Spinal cord (tissue), 10 donors: ENCODE measurements at places on chromosomes 3 and 15. TPM values are rescaled to one million over a fixed set of nuclear protein-coding genes. Genes with fewer than 3 reads are reported as not detected.

The C3orf80 gene
- total RNA-seq, result 0.55 TPM

The SLC6A20 gene
- 110 TPM for total RNA-seq

The CP gene
- 1.7 TPM for total RNA-seq

The ATP13A5 gene
- total RNA-seq, result 0.89 TPM

The GOLGA6A gene
- 0.28 TPM for total RNA-seq

The SETMAR gene
- total RNA-seq, result 19.1 TPM

The RTP3 gene
- total RNA-seq, result not detected

The ADGRG7 gene
- not detected for total RNA-seq

The WDR93 gene
- total RNA-seq, result 3.9 TPM

DNA sequence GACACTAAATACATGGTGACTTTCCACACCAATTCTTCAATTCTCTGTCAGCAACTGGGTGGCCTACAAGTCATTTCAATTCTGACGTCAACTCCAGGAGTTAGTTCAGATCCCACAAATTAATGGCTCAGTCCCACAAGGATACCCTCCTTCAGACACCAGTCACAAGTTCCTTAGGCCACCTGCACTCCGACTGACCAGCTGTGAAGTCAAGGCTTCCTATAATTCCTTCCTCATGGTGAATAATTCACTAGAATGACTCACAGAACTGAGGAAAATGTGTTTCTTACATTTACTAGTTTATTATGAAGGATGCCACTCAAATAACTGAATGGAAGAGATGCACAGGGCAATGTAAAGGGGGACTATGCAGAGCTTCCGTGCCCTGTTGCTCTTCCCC lies 6.3 kb upstream of the PIAS1 start:
- DNase-seq, result no peak
- no peak overlapping the region for H3K27ac ChIP-seq
- no peaks in the 10 kb centered on the region for H3K4me1 ChIP-seq
- H3K27me3 ChIP-seq, result no peaks in the 10 kb centered on the region
- no peaks in the 10 kb centered on the region for H3K36me3 ChIP-seq

GRCh38 chr3:174220775-174221554 lies 638.2 kb upstream of the NAALADL2 start:
- no peak overlapping the region for H3K4me3 ChIP-seq
- H3K27me3 ChIP-seq, result no peaks in the 10 kb centered on the region
- H3K4me1 ChIP-seq, result no peaks in the 10 kb centered on the region
- no peaks in the 10 kb centered on the region for H3K36me3 ChIP-seq

- no peak overlapping the region for H3K27ac ChIP-seq
- H3K4me3 ChIP-seq, result no peak overlapping the region
- peaks cover 3% of the 10 kb centered on the region for H3K27me3 ChIP-seq
- H3K4me1 ChIP-seq, result no peaks in the 10 kb centered on the region
- H3K36me3 ChIP-seq, result no peaks in the 10 kb centered on the region
- DNase-seq, result no peak
These were observed 102.8 kb downstream of the FRMD5 start for GRCh38 chr15:44092221-44092620.

- no peak for DNase-seq
- no peaks in the 10 kb centered on the region for H3K4me1 ChIP-seq
- H3K36me3 ChIP-seq, result no peaks in the 10 kb centered on the region
- no peak overlapping the region for H3K4me3 ChIP-seq
These were observed 269.7 kb upstream of the THRB start for GRCh38 chr3:24764236-24764915.

- no peak overlapping the region for H3K4me3 ChIP-seq
- no peaks in the 10 kb centered on the region for H3K36me3 ChIP-seq
- H3K27me3 ChIP-seq, result no peaks in the 10 kb centered on the region
- peaks cover 5% of the 10 kb centered on the region for H3K4me1 ChIP-seq
These were observed 162.6 kb downstream of the THRB start for GRCh38 chr3:24332092-24332491.

GRCh38 chr3:159917141-159917540 lies 71.5 kb upstream of the IL12A start:
- no peak for DNase-seq
- H3K27me3 ChIP-seq, result no peaks in the 10 kb centered on the region
- H3K4me3 ChIP-seq, result no peak overlapping the region
- H3K27ac ChIP-seq, result no peak overlapping the region
- no peaks in the 10 kb centered on the region for H3K36me3 ChIP-seq

DNA sequence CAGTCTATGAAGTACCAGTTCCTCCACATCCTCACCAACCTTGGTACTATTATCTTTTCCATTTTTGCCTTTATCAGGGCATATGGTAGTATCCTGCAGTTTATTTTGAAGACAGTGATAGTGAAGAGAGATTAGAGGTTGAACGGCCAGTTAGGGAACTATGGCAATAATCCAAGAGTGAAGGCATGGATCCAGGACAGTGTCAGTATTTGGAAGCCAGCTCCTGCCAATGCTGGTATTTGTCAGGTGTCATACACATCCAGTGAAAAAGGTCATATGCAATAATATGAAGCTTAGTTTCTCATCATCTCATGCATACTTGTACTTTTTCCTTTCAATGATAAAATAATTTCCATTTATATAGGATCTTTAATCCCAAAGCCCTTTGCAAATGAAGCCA lies 56.8 kb upstream of the KCNMB2 start:
- no peak overlapping the region for H3K4me3 ChIP-seq
- no peak for DNase-seq
- H3K27me3 ChIP-seq, result no peaks in the 10 kb centered on the region
- peaks cover 5% of the 10 kb centered on the region for H3K4me1 ChIP-seq
- H3K27ac ChIP-seq, result no peak overlapping the region
- H3K36me3 ChIP-seq, result no peaks in the 10 kb centered on the region

DNA sequence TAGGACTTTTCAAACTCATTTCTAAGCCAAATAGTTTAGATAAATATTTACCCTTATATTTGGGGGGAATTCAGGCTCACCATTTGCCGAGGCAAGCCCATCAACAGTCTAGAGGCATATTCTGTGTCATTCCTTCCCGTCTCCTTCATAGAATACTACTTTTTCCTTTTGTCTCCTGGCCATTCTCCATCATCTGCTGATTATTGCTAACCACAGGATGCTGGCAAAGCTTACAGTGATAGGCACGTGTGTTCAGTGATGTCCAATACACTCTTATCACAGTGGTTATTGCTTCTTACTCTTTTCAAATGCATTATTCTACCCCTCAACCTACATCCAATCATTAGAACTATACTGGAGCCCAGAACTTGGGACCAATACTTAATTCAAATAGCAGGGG lies 130.6 kb upstream of the ZBED2 start:
- no peak overlapping the region for H3K27ac ChIP-seq
- H3K4me3 ChIP-seq, result no peak overlapping the region
- H3K27me3 ChIP-seq, result no peaks in the 10 kb centered on the region
- no peaks in the 10 kb centered on the region for H3K36me3 ChIP-seq

DNA sequence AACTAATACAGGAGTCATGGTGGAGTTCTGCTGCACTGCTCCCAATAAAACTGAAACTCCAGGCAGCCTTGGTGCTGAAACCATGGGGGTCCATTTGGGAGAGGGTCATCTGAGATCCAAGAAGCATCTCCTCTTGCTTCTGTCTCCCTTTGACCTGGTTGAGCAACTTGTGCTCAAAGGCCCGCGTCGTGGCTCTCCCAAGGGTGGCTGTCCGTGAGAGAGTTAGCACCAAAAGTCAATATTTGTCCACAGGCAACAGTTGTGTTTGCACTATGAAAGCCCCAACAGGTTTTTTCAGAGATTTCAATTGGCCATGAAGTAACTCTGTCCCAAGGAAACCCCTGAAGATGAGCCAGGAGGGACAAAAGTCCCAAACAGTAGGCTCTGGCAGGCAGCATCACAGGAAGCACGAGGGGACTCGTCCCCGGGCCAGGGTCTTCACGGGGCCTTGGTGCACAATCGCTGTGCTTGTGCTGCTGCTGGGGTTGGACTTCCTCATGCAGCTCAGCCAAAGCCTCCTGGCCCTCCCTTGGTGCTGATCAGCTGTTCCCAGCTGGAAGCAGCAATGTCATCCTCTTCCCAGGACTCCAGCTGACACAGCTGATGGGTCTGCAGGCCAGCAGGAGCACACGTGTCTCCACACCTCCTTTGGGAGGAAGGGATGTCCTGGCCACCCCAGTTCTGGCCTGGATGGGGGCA lies 39.4 kb upstream of the WNT5A start:
- H3K4me3 ChIP-seq, result no peak overlapping the region
- peaks cover 9% of the 10 kb centered on the region for H3K4me1 ChIP-seq
- H3K36me3 ChIP-seq, result no peaks in the 10 kb centered on the region
- no peak overlapping the region for H3K27ac ChIP-seq
- no peak for DNase-seq

DNA sequence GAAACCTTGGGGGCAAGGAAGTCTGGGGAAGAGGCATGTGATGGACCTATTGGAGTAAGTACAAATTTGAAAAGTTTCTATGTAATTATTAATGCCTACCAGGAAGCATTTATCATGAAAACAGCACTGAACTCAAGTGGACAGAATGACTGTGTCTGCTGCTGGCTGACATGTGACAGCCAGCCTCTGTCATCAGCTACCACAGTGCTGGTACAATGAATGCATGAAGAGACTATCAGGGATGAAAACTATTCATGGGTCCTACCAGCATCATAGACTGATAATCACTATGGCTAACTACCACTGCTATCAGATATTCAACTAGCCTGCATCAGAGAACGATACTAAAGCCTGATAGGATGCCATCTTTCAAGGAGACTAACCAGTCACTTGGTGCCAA lies 193.5 kb downstream of the RAP2B start:
- no peaks in the 10 kb centered on the region for H3K27me3 ChIP-seq
- H3K27ac ChIP-seq, result no peak overlapping the region
- no peak for DNase-seq

DNA sequence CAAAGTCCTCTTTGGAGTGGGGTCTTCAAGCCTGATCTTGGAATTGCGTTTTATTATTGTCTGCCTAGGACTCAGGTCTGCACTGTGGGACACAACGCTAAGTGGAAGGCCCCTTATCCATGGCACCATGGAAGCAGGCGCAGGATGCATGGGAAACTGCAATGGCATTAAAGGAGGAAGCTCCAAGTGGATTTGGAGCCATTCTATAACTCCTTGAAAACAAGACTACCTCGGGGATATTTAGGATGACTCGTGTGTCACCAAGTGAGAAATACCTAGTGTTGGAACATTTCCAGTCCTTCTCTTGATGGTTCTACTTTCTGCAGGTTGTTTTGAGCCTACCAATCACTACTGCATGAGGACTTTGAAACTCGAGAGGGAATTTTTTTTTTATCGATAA lies 126.6 kb upstream of the ZBED2 start:
- no peak overlapping the region for H3K27ac ChIP-seq
- H3K4me1 ChIP-seq, result no peaks in the 10 kb centered on the region
- H3K27me3 ChIP-seq, result no peaks in the 10 kb centered on the region
- DNase-seq, result no peak

- no peak overlapping the region for H3K27ac ChIP-seq
- H3K36me3 ChIP-seq, result no peaks in the 10 kb centered on the region
- H3K4me3 ChIP-seq, result no peak overlapping the region
These were observed 31.1 kb downstream of the HCLS1 start for GRCh38 chr3:121629601-121630000.

DNA sequence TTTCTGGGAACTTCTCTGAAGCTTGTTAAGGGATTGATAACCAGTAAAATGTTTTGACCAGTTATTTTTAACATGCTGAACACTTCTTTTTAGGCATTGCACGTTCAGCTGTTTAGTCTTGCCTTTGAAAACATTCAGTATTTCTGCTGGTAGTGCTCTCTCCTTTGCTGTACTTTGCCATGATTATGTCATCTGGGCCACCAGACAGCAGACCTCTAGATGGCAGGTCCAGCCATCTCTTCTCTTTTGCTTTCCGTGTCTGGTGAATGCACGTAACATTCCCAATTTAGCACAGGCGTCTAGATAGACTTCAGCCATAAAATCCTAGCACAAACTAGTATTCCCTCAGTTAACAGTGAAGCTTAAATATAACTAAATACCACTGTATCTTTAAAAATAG lies 57.8 kb downstream of the RAB7A start:
- H3K27ac ChIP-seq, result no peak overlapping the region
- H3K4me1 ChIP-seq, result peaks cover 13% of the 10 kb centered on the region
- H3K27me3 ChIP-seq, result no peaks in the 10 kb centered on the region
- DNase-seq, result no peak

- no peak overlapping the region for H3K4me3 ChIP-seq
- H3K4me1 ChIP-seq, result no peaks in the 10 kb centered on the region
- H3K36me3 ChIP-seq, result no peaks in the 10 kb centered on the region
These were observed 106.5 kb upstream of the SLC4A7 start for GRCh38 chr3:27590437-27591298.

DNA sequence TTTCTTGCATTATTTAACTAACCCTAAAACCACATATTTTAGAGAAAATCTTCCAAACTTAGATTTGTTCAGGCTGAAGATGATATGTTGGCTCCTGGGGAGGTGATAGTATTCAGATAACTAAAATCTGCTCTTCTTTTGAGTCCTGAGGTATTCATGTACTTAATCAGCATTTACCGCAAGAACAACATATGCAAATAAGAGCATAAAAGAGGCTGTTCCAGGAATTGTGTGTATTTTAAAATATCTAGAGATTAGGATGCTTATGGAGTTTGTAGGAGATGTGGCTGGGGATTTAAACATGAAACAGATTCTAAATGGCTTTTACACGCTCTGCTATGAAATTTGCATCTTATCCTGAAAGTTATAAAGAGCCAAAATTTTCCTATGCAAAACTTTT lies 298.2 kb downstream of the EPHA3 start:
- no peak overlapping the region for H3K4me3 ChIP-seq
- no peaks in the 10 kb centered on the region for H3K36me3 ChIP-seq
- H3K27ac ChIP-seq, result no peak overlapping the region
- no peaks in the 10 kb centered on the region for H3K27me3 ChIP-seq
- DNase-seq, result no peak

- H3K36me3 ChIP-seq, result no peaks in the 10 kb centered on the region
- H3K4me1 ChIP-seq, result no peaks in the 10 kb centered on the region
- no peak overlapping the region for H3K4me3 ChIP-seq
- no peaks in the 10 kb centered on the region for H3K27me3 ChIP-seq
- no peak for DNase-seq
- H3K27ac ChIP-seq, result no peak overlapping the region
These were observed 24.1 kb upstream of the CAPN7 start for GRCh38 chr3:15181963-15182362.

DNA sequence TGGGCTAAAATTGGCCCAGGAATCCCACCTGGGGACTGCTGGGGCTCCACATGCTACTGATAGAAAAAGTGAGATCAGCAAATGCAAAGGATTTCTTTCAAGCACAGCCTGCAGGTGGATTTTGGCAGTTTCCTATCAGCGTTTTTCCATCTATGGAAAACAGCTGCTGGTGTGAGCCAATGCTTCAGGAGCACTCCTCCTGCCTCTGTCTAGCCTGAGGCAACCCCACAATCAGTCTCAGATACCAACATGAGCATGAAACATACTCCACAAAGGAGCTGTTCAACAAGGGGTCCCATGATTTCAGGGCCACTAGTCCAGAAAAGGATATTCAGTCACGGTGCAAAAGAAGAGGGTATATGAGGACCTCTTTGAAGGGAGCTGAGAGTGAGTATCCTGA lies 311.5 kb upstream of the THBS1 start:
- H3K36me3 ChIP-seq, result no peaks in the 10 kb centered on the region

DNA sequence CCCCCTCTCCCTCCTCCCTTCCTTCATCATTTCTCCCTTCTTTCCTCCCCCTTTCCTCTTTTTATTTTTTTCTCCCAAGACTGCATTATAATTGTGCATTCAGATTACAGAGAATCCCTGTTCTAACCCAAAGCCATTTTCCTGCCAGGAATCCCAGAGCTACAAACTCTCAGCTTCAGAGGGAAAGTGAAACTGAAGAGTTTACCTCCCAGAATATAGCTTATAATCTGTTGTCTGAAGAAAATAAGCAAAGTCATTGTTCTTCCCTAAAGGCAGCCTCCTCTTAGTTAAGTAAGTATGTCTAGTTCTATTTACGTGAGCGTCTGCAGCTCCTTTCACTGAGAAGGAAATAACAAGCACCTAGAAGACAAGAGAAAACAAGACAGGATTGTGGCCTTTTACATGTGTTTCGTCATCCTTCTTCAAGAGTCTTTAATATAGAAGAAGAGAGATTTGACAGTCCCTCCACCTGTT lies 97.2 kb downstream of the CHST2 start:
- H3K4me3 ChIP-seq, result no peak overlapping the region
- H3K36me3 ChIP-seq, result no peaks in the 10 kb centered on the region
- H3K27me3 ChIP-seq, result no peaks in the 10 kb centered on the region
- DNase-seq, result no peak
